DMS 273 treated with DMSO at 0.1 percent for 48 hours (cell line): ENCODE measurements at places on chromosomes 4 and X.

DNA sequence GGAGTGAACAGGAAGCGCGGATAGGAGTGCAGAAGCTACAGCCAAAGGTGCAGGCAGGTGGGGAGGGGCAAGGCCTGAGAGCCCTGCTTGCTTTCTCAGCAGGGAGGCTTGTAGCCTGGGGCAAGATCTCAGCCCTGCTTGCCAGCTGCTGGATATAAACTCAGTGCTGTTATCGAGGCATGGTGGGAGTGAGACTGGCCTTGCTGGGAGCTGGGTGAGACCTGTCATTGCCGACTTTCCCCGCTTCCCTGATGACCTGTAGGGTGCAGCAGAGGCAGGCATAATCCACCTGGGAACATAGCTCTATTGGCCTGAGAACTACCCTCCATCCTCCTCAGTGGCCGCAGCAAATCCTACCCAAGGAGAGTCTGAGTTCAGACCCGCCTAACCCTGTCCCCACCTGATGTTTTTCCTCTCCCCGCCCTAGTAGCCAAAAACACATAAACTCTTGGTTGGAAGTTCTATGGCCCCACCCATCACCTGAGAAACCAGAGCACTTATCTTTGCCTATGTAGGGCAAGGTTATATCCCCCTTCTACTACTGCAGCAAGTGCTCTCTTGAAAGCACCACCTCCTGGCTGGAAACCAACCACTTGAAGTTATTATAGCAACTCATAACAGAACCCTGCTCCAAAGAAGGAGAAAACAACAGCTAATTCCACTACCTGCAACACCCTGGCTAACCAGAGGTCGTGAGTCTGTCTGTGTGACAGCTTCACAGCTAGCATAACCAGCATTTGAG is 80.7 kb downstream of the FHIP1A start:
- DNase-seq: no peak

- no peak for DNase-seq
Observed at GRCh38 chr4:124686279-124686678, 26.3 kb downstream of the ANKRD50 start.

DNA sequence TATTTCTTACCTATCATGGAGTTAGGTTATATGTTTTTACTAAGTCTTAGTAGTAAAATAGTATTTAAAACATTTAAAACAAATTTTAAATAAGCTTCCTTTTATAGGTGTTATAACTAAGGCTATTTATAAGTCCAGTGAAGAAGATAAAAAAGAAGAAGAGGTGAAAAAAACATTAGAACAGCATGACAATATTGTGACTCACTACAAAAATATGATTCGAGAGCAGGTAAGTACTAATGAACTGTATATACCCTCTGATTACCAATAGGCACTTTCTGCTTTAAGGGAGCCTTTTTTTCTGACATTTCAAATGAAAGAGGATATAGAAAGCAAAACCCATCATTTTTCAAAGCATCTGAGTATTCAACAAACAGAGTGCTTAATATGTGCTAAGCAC is 76.6 kb downstream of the USO1 start:
- DNase-seq: no peak

DNA sequence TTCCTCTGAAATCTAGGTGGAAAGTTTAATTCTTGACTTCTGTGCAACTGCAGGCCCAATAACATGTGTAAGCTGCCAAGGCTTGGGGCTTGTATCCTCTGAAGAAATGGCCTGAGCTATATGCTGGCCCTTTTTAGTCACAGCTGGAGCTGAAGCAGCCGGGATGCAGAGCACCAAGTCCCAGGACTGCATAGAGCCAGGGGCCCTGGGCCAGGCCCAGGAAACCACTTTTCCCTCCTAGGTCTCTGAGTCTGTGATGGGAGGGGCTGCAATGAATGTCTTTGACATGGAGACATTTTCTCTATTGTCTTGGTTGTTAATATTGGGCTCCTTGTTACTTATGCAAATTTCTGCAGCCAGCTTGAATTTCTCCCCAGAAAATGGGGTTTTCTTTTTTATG is 588.5 kb downstream of the CENPC start:
- no peak for DNase-seq

DNA sequence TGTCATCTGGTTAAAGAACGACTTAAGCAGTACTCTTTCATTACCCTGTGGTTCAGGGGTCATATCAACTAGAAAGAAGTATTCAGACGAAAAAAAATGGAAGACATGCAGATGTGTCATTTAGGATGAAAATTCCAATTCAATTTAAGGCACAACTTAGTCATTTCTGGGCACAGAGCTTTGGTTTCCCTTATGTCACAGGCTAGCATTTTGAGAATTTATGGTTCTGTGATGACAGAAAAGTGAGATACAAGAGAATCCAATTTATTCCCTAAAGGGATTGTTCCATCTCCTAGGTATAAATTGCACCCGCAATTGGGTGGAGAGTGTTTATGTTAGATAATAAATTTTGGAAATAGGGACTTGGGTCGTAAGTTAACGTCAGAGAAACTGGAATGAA is 306.6 kb downstream of the STK32B start:
- no peak for DNase-seq

DNA sequence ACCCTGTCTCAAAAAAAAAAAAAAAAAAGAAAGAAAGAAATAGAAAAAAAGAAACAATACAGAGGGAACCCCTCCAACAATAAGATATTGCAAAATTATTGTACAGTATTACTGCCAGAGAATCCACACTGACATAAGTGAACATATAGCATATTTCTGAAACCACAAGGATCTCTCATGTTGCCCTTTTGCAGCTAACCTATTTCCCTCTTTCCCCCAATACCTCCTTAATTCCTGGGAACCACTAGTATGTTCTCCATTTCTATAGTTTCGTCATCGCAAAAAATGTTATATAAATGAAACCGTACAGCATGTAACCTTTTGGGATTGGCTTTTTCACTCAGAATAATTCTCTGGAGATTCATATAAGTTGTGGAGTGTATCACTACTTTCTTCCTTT is 20.0 kb upstream of the BMP2K start:
- no peak for DNase-seq

DNA sequence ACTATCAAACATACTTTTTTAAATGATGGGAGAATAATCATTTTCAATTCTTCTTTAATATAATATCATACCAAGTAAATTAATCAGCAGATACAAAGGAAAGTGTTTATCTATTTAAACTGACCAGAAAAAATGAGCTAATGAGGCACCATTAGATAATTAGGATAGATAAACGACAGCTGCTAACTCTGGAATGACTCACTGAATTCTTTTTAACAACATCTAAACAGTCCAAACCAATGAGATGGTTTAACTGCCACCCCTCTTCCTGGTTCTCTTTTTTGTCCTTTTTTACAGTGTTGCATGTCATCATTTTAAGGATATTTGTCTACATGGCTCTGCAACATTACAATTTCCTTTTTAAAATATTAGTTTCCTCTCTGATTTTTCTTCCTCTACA is 41.6 kb downstream of the UNC5C start:
- DNase-seq: no peak

- peak; percentile 47 for DNase-seq
Observed at GRCh38 chrX:129006491-129006890, 516.8 kb downstream of the SMARCA1 start.

DNA sequence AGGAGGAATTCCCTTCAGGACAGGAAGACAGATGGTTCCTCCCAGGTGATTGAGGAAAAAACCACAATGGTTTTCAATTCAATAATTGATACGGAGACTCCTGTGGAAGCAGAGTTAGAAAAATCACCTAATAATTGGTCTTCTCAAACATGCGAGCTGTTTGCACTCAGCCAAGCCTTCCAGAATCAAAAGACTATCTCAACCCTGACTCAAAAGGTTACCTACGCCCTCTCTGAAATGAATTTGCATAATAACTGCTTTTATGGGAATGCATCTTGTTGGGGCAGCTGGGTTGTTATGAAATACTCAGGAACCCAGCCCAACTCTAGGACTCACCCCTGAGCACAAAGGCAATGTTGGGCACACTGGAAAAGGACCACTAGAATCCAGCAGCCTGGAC is 66.9 kb upstream of the ARSJ start:
- no peak for DNase-seq

GRCh38 chr4:181798536-181798935 is 444.7 kb upstream of the TENM3 start:
- DNase-seq: no peak

GRCh38 chr4:54745031-54745770 is 87.4 kb downstream of the KIT start:
- no peak for DNase-seq

- no peak for DNase-seq
Observed at GRCh38 chrX:151870602-151871001, 42.1 kb upstream of the MAGEA4 start.

DNA sequence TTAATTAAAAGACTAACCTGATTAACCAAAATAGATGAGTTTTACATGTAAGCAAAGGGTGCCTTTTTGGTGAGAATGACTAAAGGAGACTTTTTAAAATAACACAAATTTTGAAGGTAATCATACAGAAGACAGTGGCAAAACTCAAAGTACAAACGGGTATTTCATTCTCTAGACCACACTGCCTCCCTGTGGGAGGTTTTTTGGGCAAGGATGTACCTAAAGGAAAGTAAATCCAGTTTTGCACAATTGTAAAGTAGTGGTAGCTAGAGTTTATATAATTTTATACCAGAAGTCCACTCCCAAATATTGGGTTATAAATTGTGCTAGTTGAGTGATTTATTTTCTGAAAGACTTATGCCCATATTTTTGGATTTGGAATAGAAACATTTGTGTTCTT is 201.0 kb downstream of the PAPSS1 start:
- no peak for DNase-seq

- DNase-seq: no peak
Observed at GRCh38 chrX:109818976-109819375, 85.9 kb upstream of the ACSL4 start.

GRCh38 chr4:95362906-95363558 is 185.7 kb downstream of the UNC5C start:
- peak; percentile 37 for DNase-seq

GRCh38 chr4:130675266-130675665 is 1579.3 kb downstream of the C4orf33 start:
- DNase-seq: no peak

DNA sequence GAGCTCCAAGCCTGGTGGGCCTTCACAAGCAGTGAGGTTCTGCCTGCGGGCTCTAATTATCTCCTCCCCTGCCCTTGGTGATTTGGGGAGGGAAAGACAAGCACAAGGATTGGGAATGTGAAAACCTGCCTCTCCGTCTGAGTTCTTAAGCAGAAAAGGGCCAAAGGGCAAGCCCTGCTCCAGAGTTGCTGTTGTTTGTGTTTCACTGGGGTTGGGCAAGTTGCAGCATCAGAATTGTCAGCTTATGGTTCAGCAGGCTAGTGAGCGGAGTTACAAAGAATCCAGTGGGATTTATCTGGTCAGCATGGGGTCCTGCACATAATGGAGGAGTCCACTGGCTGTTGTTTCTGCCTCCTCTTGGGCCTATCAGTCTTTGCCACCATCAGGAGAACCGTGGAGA is 60.5 kb downstream of the NHS start:
- no peak for DNase-seq

DNA sequence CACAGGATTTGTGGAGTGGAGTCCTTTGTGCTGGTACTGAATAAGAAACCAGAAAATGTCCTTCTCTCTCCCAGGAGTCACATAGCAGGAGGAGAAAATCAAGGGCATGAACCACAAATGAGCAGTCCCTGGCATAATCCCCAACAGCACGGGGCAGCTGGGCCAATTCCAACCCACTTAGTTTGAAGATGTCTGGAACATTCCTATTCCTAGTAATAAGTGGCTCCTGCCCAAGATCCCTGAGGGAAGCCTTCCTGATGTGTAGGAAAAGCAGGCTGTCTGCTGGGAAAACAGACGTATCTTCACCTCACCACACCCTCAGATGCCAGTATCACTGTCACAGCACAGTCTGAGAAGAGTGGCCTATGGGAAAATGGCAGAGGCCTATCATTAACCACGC is 182.8 kb upstream of the MAP3K15 start:
- no peak for DNase-seq

GRCh38 chr4:184815046-184815877 is 10.5 kb downstream of the ACSL1 start:
- peak; percentile 75 for DNase-seq

DNA sequence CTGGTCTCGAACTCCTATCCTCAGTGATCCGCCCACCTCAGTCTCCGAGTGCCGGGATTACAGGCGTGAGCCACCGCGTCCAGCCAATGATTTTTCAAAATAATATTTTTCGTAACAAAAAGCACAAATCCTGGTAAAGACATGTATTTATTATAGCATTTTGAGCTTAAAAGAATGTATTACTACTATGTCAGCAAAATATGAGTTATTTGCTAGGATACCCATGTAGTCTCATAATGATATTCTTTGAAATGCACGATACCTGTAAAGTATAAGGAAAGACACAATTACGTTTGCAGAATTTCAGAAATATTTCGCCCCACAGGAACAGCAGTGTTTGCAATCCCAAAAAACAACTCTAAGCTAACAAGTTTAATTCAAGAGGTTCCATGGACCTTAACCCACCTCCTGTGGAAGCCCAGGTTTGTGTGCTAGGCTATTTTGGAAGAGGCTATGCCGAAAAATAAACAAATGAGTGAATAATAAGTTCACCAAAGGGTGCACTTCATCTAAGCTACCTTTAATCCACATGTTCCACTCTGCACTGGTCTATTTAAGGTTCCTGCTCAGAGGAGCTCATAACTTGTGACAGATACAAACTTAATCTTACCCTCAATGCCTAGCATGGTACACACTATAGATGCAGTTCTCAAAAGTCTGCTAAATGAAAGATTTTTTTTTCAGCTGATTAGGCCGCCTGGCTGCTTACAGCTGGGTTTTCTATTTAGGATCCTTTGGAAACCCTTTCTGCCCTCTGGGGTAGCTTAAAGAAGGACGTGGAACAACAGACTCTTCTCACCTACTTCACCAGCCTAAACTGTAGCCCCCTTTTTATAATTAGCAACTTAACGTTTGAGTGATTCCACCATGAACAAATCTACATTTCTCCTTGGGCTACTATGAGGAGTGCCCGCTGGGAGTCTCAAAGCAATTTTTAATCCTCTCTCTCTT is 5.0 kb downstream of the FRYL start:
- no peak for DNase-seq

- DNase-seq: no peak
Observed at GRCh38 chr4:67499799-67500198, 45.5 kb downstream of the CENPC start.

- DNase-seq: no peak
Observed at GRCh38 chrX:1912193-1912592, 297.3 kb downstream of the ASMT start.

- DNase-seq: no peak
Observed at GRCh38 chr4:41120297-41121217, 93.8 kb downstream of the APBB2 start.
